ENCODE measurements at places on chromosomes 11 and 22. TPM values are rescaled to one million over a fixed set of nuclear protein-coding genes. Genes with fewer than 3 reads are reported as not detected.
A peak's percentile ranks its signal among the peaks of the same experiment; 100 is the strongest.

GRCh38 chr11:3014057-3014938 lies 22.2 kb upstream of the NAP1L4 start:
- peak; percentile 86 for DNase-seq
- peaks cover 96% of the 10 kb centered on the region for H3K36me3 ChIP-seq
- peak overlapping the region; percentile 79 for H3K27ac ChIP-seq
- no peaks in the 10 kb centered on the region for H3K27me3 ChIP-seq
- no peak overlapping the region for H3K4me3 ChIP-seq

GRCh38 chr11:78741741-78742140 lies 167.1 kb upstream of the NARS2 start:
- no peaks in the 10 kb centered on the region for H3K36me3 ChIP-seq
- no peaks in the 10 kb centered on the region for H3K4me1 ChIP-seq
- H3K27ac ChIP-seq: no peak overlapping the region
- no peak for DNase-seq
- H3K4me3 ChIP-seq: no peak overlapping the region
- no peaks in the 10 kb centered on the region for H3K27me3 ChIP-seq

Gene FAT3
- total RNA-seq: 0.57 TPM

DNA sequence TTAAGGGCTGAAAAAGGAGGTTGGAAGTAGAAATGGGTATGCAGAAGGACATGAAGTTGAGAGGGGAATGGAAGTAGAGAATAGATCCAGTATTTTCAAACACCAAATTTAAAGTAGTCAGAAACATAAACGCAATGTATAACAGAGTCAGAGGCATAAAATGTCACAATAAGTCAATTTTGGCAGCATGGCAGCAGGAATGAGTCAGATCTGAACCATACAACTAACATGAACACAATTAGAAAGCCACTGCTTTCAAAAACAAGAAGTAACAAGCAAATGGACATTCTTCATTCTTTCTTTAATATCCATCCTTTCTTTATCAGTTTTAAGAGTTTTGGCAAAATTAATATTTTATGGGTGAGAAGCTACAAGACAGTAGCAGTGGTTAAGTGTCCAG lies 2.5 kb downstream of the CHORDC1 start:
- H3K4me3 ChIP-seq: no peak overlapping the region
- no peaks in the 10 kb centered on the region for H3K27me3 ChIP-seq
- H3K4me1 ChIP-seq: peaks cover 60% of the 10 kb centered on the region
- H3K36me3 ChIP-seq: peaks cover 10% of the 10 kb centered on the region
- no peak overlapping the region for H3K27ac ChIP-seq

Gene VPS51
- total RNA-seq: 298 TPM

DNA sequence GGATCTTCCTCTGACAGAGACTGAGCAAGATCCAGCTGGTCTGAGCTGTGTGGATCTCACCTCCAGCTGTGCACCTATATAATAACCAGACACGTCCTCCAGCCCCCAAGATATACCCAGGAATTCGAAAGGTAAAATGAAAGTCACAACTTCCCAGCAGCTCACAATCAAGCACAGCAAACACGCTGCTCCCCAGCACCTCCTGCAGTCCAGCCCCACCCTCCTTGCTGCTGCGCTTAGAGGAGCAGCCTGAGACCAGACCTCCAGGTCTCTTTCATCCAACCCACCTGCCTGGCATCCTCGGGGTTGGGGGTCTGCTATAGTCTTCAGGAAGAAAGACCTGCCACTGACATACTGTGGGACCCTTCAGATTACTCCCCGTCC lies 3.0 kb upstream of the APOL4 start:
- no peak overlapping the region for H3K4me3 ChIP-seq
- H3K27ac ChIP-seq: no peak overlapping the region
- H3K4me1 ChIP-seq: peaks cover 10% of the 10 kb centered on the region
- DNase-seq: no peak

DNA sequence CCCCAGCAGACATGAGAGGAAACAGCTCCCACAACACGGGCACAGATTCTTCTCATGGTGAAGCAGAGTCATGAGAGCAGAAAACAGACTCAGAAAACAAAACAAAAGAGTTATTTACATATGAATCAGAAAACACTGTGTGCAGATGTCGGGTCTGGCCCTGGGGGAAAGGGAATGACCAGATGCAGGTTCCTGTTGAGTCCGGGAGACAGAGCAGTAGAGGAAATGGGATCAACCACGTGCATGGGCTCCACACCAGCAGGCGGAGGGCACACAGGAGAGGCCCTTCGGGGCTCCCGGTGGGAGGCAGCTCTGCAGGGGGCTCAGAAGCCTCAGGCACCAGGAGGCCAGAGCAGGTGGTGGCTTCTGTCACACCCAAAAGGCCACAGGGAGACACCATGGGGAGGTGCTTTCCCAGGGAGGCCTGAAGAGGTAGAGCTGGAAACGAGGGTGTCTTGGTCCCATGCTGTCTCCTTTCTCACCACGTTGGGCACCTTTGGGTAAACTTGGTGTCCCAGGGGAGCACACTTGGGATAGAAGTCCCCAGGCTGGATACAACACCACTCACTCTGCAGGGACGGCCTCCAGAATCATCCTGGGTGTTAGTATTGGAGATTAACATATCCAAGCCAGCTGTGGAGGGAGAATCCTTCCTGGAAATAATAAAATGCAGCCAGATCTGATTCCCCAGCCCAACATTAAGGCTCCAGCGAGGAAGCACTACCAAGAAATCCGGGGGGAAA lies 764.7 kb downstream of the BRD1 start:
- no peak overlapping the region for H3K27ac ChIP-seq
- H3K27me3 ChIP-seq: peaks cover 26% of the 10 kb centered on the region
- no peak overlapping the region for H3K4me3 ChIP-seq
- no peak for DNase-seq
- no peaks in the 10 kb centered on the region for H3K4me1 ChIP-seq
- no peaks in the 10 kb centered on the region for H3K36me3 ChIP-seq

Gene DCHS1
- 58.8 TPM for total RNA-seq

GRCh38 chr11:85746670-85747069 lies 60.7 kb upstream of the CCDC89 start:
- no peak overlapping the region for H3K27ac ChIP-seq
- H3K36me3 ChIP-seq: no peaks in the 10 kb centered on the region
- DNase-seq: no peak
- peaks cover 50% of the 10 kb centered on the region for H3K4me1 ChIP-seq
- H3K4me3 ChIP-seq: no peak overlapping the region

- H3K4me1 ChIP-seq: no peaks in the 10 kb centered on the region
- no peak overlapping the region for H3K4me3 ChIP-seq
- H3K27ac ChIP-seq: no peak overlapping the region
- no peaks in the 10 kb centered on the region for H3K36me3 ChIP-seq
Observed at GRCh38 chr11:6095798-6096197, 11.7 kb upstream of the OR56B4 start.

GRCh38 chr11:92198268-92198667 lies 26.4 kb upstream of the FAT3 start:
- H3K4me3 ChIP-seq: no peak overlapping the region
- H3K27ac ChIP-seq: no peak overlapping the region
- no peaks in the 10 kb centered on the region for H3K4me1 ChIP-seq
- DNase-seq: no peak
- H3K36me3 ChIP-seq: no peaks in the 10 kb centered on the region

GRCh38 chr11:76744186-76745043 lies 38.7 kb upstream of the TSKU start:
- no peaks in the 10 kb centered on the region for H3K36me3 ChIP-seq
- H3K4me1 ChIP-seq: no peaks in the 10 kb centered on the region
- no peak overlapping the region for H3K4me3 ChIP-seq

DNA sequence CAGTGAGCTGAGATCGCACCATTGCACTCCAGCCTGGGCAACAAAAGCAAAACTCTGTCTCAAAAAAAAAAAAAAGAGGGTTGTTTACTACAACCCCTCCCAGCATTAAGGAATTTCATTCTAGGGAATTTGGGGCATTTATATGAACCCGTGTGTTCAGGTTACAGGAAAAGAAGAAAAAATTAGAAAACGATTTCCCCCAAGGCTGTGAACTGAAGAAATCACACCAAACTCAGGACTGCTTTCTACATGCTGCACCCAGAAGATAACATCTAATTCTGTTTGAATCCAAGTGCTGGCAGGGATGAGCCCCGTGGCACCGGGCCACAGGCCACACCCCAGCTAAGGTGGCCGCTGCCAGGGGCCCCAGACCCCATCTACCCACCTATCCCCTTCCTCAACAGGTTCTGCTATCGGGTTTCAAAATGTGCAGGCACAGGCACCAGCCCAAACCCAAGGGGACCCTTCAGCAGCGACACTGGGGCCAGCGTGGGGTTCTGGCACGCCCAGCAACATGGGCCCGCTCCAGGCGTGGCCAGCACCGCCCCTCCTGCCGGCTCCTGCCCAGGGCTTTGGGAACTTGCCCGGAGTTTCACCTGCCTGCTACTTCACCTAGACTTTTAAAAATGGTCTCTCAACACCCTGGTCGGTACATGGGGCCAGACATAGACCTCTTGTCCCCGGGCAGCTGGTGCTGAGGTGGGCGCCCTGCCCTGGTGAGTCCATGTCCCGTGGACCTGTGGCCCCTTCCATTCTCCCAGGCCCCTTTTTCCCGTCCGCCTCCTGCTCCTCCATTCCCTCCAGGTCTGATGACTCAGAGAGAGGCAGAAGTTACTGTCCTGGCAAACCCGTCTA lies 11.8 kb downstream of the CELSR1 start:
- H3K4me1 ChIP-seq: no peaks in the 10 kb centered on the region
- no peak overlapping the region for H3K27ac ChIP-seq
- no peaks in the 10 kb centered on the region for H3K27me3 ChIP-seq
- H3K36me3 ChIP-seq: no peaks in the 10 kb centered on the region
- DNase-seq: no peak

Gene NLRP14
- 1.3 TPM for total RNA-seq

Gene MAFF
- 8.0 TPM for total RNA-seq

DNA sequence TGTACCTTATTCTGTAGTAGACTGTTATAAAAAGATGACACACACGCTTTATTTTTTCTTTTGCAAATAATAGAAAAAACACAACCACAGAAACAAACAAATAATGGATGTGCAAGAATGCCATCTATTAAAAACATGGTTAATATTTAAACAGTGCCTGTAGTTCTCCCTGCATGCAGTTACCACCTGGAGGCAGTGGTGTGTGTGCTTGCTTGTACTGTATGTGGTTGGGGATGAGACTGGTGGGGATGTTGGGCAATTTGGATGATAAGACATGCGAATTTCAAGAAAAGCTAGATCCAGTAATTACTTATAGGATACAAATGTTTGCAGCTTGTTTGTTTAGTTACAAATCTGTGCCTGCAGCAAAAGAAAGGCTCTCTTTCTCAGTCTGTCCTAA lies 3.6 kb downstream of the C11orf87 start:
- DNase-seq: no peak
- no peaks in the 10 kb centered on the region for H3K4me1 ChIP-seq
- no peak overlapping the region for H3K4me3 ChIP-seq
- no peak overlapping the region for H3K27ac ChIP-seq
- H3K27me3 ChIP-seq: peaks cover 52% of the 10 kb centered on the region

GRCh38 chr11:13674799-13675509 lies 6.5 kb downstream of the FAR1 start:
- no peaks in the 10 kb centered on the region for H3K27me3 ChIP-seq
- no peak for DNase-seq
- peaks cover 52% of the 10 kb centered on the region for H3K4me1 ChIP-seq
- peak overlapping the region; percentile 82 for H3K27ac ChIP-seq
- peak overlapping the region; percentile 1 for H3K4me3 ChIP-seq
- H3K36me3 ChIP-seq: no peaks in the 10 kb centered on the region

Data from spleen (tissue), 13 donors.